ENCODE measurements at places on chromosomes 2 and 18.

DNA sequence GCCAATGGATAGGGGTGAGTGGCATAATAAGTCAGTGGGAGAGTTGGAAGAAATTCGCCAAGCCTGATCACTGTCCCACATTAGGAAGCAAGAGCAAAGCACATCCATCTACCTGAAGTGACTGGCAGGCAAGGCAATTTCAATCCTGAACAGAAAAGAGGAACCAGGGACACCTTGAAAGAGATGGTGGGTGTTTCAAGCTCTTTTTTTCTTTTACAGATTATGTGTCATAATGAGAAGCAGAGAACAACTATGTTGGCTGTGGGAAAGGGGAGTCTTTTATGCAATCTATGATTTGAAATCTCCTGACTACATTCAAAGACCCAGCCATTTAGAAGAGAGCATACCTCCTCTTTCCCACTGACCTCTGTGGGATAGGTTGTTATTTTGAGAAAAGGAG lies 63.5 kb downstream of the TGIF1 start:
- DNase-seq = peak; percentile 69

GRCh38 chr2:19838616-19839015 lies 63.2 kb downstream of the TTC32 start:
- no peak for DNase-seq

- no peak for DNase-seq
Observed at GRCh38 chr18:36250827-36251226, 46.7 kb upstream of the FHOD3 start.

- no peak for DNase-seq
Observed at GRCh38 chr18:12121175-12122042, 27.8 kb downstream of the ANKRD62 start.

DNA sequence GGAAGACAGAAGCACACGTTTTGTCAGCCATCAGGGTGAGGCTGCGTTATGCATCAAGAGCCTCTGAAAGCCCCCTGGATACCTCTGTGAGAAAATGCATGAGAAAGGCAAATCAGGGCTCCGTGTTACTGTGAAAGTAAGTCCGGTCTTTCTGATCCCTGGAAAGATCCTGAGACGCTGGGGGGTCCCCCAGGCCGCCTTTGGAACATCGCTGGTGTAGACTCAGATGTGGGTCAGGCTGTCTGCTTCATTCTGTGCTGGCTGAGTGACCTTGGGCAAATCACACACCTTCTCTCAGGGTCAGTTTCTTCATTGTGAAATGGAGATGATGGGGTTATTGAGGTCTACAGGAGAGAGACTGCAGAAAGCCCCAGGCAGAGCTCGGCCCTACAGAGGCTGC lies 42.0 kb upstream of the HS6ST1 start:
- no peak for DNase-seq

GRCh38 chr2:16665748-16666448 lies at the start of gene CYRIA:
Gene CYRIA (minus strand): TSS chr2:16665834. CDS start chr2:16588119, 77,715 bp downstream.
- DNase-seq = peak; percentile 83

DNA sequence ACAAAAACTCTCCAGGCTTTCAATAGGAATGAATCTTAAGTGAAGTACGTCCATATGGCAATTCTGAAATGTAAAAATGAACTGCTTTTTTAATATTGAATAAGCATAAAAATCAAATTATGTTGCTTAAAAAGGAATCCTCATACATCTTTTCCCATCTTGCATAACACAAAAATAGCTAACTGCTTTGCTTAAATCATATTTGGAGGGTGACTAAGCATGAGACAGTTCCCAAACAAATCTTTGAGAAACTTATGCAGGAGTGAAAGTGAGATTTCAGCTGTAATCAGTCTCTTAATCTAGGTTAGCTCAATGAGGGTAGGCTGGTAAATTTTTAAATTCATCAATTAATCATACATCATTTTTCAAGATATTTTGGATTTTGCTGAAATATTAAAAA lies 111.5 kb downstream of the MBD5 start:
- no peak for DNase-seq

DNA sequence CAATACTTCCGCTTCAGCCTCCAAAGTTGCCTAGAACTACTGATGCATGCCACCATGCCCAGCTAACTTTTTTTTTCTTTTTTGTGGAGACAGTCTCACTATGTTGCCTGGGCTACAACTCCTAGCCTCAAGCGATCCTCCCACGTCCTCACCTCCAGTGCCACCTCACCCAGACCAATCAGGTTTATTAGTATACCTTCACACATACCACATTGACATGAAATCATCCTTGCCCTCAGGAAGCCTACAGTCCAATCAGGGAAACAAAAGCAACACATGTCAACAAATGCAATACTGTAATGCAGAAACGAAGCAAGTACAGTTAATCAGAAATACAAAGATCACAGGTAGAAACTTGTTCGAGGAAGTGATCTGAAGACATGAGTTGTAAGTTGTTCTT lies 4.0 kb downstream of the TRIP12 start:
- no peak for DNase-seq

DNA sequence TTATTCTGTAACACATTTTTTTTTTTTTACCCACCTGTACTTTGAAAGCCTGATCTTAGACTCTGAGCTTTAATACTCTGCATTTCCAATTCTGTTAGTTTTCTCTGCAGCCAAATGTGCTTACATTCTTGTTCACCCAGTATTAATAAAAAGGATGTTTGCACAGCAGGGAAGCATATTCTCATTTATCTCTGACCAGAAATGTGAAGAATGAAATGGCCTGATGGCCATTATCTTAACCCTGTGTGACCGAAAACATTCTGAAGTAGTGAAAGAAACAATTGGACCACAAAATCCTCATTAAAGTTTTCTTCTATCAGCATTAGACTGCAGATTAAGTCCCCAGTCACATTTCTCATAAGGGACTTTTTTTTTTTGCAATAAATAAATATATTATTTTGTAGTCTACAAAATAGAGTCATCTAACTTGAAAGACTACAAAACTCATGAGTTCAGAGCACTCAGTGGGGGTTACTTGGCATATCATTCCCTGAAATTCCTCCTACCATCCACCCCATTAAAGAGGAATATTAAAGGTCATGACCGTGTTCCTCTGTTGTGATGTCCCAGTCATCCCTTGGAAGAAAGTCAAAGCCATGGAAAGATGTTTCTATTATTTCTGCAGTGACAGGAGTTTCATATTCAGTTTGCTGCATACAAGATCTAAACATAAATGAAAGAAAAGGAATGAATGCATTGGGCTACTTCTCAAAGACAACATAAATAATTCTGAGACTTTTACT lies 364.4 kb downstream of the RND3 start:
- no peak for DNase-seq

- no peak for DNase-seq
Observed at GRCh38 chr2:104745846-104746245, 108.1 kb upstream of the POU3F3 start.

GRCh38 chr18:73887801-73888200 lies 259.8 kb downstream of the FBXO15 start:
- no peak for DNase-seq

GRCh38 chr18:42064109-42064508 lies 109.1 kb downstream of the PIK3C3 start:
- DNase-seq = no peak

GRCh38 chr18:11383381-11383780 lies 226.0 kb upstream of the SLC35G4 start:
- DNase-seq = no peak

- no peak for DNase-seq
Observed at GRCh38 chr2:84257831-84258230, 201.2 kb downstream of the SUCLG1 start.

GRCh38 chr2:70360661-70361270 lies 58.9 kb upstream of the FAM136A start:
- no peak for DNase-seq

DNA sequence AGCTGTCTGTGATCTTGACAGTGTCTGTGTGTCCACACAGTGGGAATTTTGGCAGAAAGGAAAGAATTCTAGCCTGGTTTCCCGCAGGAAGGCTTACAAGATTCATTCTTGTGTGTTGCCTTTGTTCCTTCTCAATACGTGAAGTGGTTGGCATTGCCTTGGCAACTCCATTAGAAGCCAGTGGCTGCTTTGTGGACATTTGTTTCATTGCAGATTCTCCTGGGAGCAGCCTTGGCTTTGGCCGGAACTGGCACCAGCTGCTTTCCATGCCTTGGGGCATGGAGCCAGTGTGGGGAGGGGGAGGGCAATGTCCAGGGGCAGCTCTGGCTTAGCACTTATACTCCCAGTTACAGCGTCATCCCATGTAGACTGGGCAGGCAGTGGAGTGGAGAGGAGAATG lies 39.4 kb downstream of the KIF5C start:
- no peak for DNase-seq

DNA sequence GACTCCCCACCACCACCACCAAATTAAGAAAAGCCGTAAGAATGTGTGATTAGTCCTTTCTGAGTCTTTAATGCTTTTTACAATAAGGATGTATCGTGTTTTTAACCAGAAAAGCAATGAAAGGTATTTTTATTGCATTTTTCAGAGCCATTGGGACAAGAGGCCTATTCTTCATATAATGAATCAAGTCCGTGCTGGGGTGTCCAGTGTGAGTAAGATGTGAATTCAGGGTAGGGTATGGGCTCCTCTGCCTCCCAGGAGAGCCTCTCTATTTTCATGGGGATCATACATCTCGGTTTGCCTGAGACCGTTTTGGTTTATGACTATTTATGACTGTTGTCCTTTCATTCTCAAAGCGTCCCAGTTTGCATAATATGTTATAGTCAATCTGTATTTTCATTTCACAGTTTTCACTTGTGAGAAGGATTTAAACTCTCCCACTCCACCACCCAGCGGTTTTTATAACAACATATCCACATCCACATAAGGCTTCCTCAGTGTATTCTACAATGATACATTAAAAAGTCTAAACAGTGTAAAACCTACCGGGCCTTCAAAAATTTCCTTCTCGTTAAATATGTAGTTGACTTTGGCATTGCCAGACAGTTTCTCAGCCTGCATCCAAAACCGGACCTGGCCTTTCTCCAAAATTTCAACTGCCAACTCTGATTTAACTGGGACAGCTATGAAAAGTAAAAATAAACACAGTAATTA lies 80.8 kb upstream of the LPIN2 start:
- DNase-seq = no peak

- DNase-seq = no peak
Observed at GRCh38 chr18:549967-550366, 30.2 kb upstream of the CETN1 start.

- no peak for DNase-seq
Observed at GRCh38 chr2:97931858-97932225, 63.9 kb downstream of the TMEM131 start.

- no peak for DNase-seq
Observed at GRCh38 chr2:161425728-161426454, 9.8 kb downstream of the TBR1 start.

GRCh38 chr2:209380293-209380692 lies 43.6 kb upstream of the MAP2 start:
- peak; percentile 11 for DNase-seq

DNA sequence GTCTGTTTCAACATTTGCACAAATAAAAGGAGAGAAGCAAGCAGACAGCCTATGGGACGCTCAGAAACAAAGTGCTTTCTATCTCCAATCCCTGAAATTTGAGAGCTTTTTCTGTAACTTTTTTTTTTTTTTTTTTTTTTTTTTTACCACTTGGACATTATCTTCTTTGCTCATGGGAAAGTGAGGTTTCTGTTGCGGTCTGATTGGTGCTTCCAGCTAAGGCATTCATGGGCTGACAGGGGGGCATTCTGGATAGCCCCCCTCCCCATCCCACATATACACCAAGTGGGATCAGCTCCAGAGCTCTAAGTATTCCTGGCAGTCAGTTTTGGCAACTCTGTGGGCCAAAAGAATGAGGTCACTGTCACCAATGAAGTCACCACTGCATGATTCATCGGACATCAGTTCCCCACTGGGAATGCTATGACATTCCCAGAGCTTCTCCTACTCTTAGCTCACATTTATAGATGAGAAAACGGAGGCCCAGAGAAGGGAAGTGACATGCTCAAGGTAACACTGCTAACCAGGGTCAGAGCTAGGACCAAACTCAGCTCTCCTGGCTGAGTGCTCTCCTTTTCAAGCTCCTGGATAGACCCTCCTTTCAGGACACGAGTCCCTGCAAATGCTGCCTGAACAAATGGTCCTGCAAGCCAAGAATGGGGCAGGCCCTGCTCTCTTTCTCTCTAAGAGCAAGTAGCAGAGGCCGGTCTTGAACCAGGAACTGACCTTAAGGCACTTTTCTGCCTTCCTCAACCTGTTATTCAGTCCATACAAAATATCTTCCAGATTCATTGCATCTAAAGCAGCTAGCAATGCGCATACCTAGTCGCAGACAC lies 61.3 kb downstream of the TMEM247 start:
- DNase-seq = no peak

- no peak for DNase-seq
Observed at GRCh38 chr18:33557706-33558105, 20.3 kb upstream of the ASXL3 start.

DNA sequence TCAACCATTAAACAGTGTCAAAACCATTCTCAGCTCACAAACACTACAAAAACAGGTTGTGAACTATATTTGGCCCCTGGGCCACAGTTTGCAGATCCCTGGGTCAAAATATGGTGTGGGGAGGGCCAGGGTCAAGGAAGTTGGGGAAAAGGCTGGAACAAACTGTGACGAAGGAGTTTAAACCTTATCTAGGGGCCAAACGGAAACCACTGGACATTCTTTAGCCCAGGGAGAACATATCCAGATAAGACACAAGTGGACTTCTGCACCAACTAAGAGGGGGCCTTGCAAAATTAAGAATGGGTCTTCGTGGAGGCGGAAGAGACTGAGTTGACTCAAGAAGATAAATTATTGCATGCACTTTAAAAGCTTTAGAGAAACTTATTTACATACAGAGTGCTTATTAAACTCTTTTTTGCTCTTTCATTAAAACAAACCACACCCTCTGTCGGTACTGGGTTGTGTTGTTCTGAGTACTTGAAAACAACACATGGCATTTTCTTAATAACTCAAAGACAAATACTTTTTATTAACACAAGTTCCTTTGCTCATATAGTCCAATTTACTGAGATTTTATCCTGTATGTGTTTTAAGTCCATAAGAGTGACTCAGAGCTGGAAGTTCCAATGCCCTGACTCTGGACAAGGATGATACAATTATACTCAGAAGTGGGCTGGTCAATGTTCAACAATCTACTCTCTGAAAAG lies 5.3 kb upstream of the ASAP2 start:
- no peak for DNase-seq

GRCh38 chr2:217588266-217588665 lies 414.5 kb downstream of the TNS1 start:
- no peak for DNase-seq

GRCh38 chr2:45040786-45041185 lies 31.5 kb upstream of the SIX2 start:
- no peak for DNase-seq

DNA sequence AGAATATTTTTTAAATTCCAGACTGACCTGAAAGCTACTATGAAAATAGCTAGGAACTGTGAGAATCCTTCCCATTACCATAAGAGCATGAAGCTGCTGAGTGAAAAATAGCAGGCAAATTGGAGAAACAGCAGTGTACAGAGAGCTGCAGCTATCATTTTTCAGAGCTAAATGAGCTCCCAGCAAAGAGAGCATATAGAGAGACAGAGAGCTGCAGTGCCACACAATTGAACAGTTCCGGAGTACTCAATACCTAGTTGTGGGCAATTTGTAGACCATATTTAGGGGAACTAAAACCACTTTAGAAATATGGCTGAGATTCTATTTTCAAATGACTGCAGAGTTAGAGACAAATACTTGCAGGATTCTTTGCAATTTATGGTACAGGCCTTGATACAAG lies 645.3 kb downstream of the STK39 start:
- DNase-seq = no peak

GRCh38 chr2:187055463-187055862 lies 206.5 kb upstream of the ZSWIM2 start:
- no peak for DNase-seq

Data from GM10248 (cell line).